ENCODE measurements at places on chromosomes 5 and 9.

DNA sequence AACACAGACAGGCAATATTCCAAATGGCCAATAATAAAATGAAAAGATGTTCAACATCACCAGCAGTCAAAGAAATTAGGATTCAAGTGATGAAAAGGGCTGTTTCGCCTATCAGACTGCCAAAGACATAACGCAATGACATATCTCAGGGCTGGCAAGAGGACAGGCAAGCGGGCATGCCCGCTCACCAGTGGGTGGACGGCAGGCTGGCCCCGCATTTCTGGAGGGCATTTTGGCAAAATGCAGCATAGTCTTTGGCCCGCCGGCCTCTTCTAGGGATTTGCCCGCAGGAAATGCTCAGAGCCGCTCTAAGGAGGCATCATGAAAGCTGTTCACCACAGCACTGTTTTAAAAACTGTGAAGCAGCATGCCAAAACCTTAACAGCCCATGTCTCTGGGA lies 1.4 kb upstream of the PPP1R26 start:
- no peak for DNase-seq

- no peak for DNase-seq
Measured at GRCh38 chr9:119793218-119793617, 424.0 kb upstream of the BRINP1 start.

DNA sequence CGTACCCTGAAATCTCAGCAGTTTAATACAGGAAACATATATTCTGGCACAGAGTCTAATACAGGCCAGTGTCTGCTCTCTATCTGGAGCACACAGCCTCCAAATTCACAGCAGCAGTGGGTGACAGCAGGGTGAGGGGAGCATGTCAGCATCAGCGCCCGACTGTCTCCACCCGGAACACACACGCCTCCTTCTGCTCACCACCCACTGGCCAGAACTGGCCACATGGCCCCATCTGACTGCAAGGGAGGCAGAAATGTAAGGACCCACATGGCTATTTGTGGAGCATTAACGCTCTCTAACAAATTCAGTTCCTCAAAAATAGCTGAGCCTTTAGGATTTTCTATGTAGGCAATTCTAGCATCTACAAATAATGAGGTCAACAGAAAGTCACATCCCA lies 24.6 kb downstream of the UBE2QL1 start:
- DNase-seq, result no peak

GRCh38 chr9:95077766-95078370 lies 239.6 kb downstream of the FANCC start:
- DNase-seq, result no peak

- DNase-seq, result no peak
Measured at GRCh38 chr5:78813286-78813685, 164.7 kb upstream of the LHFPL2 start.

- no peak for DNase-seq
Measured at GRCh38 chr9:128405077-128405779, 15.4 kb upstream of the CERCAM start.

DNA sequence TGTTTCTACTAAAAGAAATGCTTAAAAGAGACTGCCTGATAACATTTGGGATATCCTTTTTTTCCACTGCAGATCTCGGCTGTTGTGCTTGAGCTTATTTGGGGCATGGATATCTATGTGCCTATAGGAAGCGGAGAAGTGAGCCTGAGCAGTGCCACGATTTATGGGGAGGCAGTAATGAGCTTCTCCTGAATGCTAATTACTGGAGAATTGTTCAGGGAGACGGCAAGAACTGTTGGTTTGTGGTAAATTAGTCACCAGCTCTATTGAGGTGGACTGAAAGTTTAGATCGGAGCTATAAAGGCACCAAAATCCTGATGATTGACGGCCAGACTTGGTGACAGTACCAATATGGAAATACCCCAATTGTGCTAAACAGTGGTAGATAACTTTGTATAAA lies 186.5 kb downstream of the ARHGEF28 start:
- DNase-seq, result no peak

GRCh38 chr5:171980792-171981191 lies 25.6 kb downstream of the FBXW11 start:
- DNase-seq, result no peak

DNA sequence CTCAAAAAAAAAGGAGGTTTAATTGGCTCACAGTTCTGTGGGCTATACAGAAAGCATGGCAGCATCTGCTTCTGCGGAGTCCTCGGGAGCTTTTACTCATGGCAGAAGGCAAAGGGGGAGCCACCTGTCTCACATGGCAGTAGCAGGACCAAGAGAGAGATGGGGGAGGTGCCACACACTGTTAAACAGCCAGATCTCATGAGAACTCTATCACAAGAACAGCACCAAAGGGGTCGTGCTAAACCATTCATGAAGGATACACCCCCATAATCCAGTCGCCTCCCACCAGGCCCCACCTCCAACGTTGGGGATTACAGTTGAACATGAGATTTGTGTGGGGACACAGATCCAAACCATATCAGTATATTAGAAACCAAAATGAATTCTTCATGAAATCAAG lies 28.3 kb upstream of the CXXC5 start:
- DNase-seq, result no peak

- peak; percentile 45 for DNase-seq
Measured at GRCh38 chr5:93249651-93250289, 331.2 kb downstream of the NR2F1-AS1 start.

GRCh38 chr9:137685741-137686420 lies 67.1 kb downstream of the EHMT1 start:
- peak; percentile 55 for DNase-seq

- no peak for DNase-seq
Measured at GRCh38 chr9:38182321-38182720, 113.3 kb upstream of the SHB start.

DNA sequence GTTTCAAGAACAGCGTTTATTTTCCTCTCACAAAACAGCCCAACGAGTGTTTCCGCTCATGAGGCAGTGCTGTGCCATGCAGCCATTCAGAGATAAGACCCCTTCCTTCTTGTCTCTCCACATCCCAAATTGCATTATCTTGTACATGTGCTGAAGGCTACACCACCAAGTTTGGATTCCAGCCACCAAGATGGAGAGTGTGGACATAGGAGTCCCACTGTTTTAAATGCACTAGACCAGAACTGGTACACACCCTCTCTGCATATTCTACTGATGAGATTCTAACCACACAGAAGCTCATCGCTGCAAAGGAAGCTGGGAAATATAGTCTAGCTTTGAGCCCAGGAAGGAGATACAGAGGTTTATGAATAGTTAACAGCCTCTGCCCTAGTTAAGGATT lies 509.4 kb downstream of the NFIB start:
- DNase-seq, result peak; percentile 45

DNA sequence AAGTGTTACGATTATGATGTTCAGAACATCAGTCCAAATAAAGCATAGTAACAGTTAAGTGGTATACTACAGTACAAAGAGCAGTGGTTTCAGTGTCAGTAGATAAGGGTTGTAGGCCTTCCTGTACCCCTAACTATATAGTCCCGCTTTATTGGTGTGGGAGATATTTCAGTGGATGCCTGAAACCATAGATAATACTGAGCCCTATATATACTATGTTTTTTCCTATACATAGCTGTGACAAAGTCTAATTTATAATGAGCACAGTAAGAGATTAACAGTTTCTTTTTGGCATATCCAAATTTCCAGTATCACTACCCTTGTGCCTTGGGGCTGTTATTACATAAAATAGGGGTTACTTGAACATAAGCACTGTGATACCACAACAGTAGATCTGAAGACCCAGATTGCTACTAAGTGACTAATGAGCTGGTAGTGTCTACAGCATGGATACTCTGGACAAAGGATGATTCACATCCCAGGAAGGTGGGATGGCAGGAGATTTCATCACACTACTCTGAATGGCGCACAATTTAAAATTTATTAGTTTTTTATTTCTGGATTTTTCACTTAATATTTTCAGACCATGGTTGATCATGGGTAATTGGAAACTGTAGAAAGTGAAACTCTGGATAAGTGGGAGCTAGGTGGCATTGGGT lies 119.3 kb downstream of the RPS23 start:
- DNase-seq, result peak; percentile 81

- no peak for DNase-seq
Measured at GRCh38 chr5:76341651-76342334, 61.3 kb upstream of the IQGAP2 start.

GRCh38 chr9:90631964-90632363 lies 10.7 kb downstream of the DIRAS2 start:
- no peak for DNase-seq

- DNase-seq, result peak; percentile 66
Measured at GRCh38 chr9:129617167-129617566, 3.7 kb downstream of the C9orf50 start.

DNA sequence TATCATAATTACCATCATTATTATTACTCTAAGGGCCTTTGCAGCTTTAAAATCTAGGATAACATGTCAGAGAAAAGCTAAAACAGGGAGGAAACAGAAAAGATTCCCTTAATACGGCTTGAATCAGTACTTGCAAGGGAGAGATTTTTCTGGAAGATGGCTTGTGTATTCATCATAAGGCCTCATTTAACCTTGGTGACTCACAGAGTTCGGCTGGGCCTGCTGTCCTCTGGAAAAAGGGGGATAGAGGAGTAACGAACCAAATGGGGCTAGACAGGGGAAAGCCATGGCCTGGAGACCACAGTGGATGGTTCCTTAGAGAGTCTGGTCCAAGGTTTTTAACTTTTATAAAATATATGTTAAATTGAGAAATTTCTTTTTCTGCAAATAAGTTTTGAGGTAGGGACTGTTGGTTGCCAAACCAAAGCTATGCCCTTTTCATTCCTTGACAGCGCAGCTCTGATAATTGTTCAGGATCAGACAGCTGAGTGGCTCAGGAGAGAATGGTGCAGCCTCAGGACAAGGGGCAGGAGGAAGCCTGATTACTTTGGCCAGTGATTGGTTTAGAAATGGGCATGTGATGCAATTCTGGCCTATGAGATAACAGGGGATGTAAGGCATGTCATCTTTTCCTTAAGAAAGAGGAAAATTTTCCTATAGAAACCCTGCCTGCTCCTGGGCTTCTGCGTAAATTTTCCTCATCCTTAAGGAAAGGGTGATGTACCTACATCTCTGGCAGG lies 25.6 kb upstream of the GSN start:
- peak; percentile 74 for DNase-seq

GRCh38 chr5:32713770-32714381 lies 2.8 kb downstream of the NPR3 start:
- peak; percentile 47 for DNase-seq

GRCh38 chr5:911601-912000 lies 18.9 kb downstream of the TRIP13 start:
- DNase-seq, result peak; percentile 62

DNA sequence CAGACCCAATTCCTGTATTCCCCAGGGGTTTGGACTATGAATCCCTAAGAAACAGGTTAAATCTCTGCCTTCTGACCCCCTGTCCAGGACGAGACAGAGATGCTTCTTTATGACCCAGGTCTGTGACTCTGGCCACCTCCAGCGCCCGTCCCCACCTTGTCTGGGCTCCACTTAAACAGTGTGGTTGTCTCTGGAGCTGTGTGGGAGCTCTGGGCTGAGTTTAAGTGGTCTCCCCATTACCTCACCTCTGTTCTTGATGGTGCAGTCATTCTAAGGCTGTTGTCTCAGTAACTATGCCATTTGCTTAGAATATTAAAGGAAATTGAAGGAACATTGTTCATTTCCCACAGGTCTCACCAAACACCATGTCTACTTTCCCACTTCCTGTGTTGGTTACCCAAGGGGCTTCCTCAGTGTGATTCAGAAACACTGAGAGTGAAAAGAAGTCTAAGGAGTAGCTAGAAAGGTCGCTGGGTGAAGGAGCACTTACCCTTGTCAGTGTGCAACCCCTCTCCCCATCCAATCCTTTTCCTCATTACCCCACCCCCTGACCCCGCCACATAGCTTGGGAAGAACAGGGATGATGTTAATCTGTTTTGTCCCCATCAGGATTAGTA lies 127.8 kb upstream of the CKMT2 start:
- DNase-seq, result no peak

- DNase-seq, result no peak
Measured at GRCh38 chr9:134036130-134036529, 10.8 kb downstream of the BRD3OS start.

DNA sequence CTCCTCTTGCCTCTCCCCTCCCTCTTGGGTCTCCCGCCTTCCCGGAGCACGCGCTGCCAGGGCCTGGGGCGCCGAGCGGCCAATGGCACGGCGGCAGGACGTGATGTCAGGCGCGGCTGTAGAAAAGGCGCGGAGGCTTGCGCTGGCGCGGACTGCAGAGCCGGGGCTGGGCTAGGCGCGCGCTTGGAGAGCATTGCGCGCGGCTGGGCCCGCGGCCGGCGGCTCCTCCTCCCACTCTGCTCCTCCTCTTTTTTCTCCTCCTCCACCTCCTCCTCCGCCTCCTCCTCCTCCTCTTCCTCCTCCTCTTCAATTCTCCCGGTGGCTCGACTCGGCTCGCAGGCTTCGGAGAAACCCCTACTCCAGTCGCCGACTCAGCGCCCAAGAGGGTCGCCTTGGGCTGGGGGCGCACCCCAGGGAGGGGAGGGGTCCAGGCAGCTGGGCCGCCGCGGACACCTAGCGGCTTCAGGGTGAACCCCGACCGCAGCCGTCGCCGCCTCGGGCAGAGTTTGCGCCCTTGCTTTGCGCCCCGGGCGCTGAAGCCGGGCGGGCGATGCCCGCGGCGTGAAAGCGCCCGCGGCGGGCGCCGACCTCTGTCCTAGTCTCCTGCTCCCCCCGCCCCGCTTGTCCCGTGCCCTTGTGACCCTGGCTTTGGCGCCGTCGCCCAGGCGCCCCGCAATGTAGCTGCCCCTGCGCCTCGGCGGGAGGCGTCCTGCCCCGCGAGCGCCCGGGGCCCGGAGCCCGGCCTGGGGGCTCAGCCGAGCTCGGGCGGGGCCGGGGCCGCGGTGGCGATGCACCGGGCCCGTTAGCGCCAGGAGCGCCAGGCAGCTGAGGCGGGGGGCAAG lies at the start of gene LHX2:
Gene LHX2, plus strand, starts transcription at position 309 of the 842 bp plus-strand sequence. CDS start 581 bp downstream, outside the sequence.
- peak; percentile 86 for DNase-seq

DNA sequence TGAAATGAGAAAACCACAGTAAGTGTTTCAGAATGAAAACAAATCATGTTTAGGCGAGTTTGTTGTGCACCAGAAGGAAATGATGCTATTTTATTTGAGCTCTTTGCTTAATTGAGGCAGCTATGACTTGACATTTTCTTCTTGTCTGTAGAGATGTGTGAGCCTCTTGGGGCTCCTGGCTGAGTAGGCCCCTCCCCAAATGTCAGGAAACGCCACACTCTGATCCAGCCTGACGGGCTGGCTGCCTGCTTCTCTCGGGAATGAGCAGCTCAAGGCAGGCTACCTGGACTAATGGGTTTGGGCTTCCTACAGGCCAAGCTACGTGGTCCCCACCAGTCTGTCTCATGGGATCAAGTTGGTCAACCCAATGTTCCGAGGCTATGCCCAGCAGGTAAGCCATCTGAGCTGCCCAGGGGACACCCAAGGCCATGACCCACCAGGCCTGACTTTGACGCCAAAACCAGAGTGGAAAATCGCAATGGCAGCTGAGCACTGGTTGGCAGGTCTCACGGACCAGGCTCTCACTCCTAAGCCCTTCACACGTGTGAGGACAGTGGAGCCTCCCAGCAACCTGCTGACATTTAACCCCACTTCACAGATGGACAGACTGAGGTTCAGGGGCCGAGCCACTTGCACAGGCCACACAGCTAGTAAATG lies 29.9 kb downstream of the USP20 start:
- DNase-seq, result no peak

All from LHCN-M2 (cell line).